A375 (cell line): ENCODE measurements at places on chromosomes 3 and 15. TPM values are rescaled to one million over a fixed set of nuclear protein-coding genes. Genes with fewer than 3 reads are reported as not detected.

NPAP1 gene
- total RNA-seq, result under 0.01 TPM in 1 of 2 replicates, not detected in the other

POC1A gene
- total RNA-seq, result 21.6 and 23.9 TPM in 2 replicates

SYNPR gene
- not detected in 2 replicates for total RNA-seq

CLDN18 gene
- total RNA-seq, result not detected in 2 replicates

PCSK6 gene
- 1.2 and 1.5 TPM in 2 replicates for total RNA-seq

CHRNA5 gene
- total RNA-seq, result 2.8 and 8.1 TPM in 2 replicates

RETNLB gene
- total RNA-seq, result not detected in 2 replicates
